Left renal cortex interstitium (tissue), 4 donors: ENCODE measurements at places on chromosomes 4 and X. TPM values are rescaled to one million over a fixed set of nuclear protein-coding genes. Genes with fewer than 3 reads are reported as not detected.

The NHS gene
- 13.8 TPM for polyA plus RNA-seq

The CLDN34 gene
- not detected for polyA plus RNA-seq

The GRID2 gene
- polyA plus RNA-seq = 6.2 TPM

The FANCB gene
- polyA plus RNA-seq = 3.6 TPM

The PCDH19 gene
- polyA plus RNA-seq = 1.8 TPM

The MGARP gene
- 0.44 TPM for polyA plus RNA-seq

The CENPVL2 gene
- 0.25 TPM for polyA plus RNA-seq

The CT45A6 gene
- not detected for polyA plus RNA-seq

The AMBN gene
- polyA plus RNA-seq = 1.3 TPM

The RAB33A gene
- 0.51 TPM for polyA plus RNA-seq

The CNGA1 gene
- 4.0 TPM for polyA plus RNA-seq

The PPARGC1A gene
- polyA plus RNA-seq = 26.9 TPM

The CXCL8 gene
- 0.17 TPM for polyA plus RNA-seq

DNA sequence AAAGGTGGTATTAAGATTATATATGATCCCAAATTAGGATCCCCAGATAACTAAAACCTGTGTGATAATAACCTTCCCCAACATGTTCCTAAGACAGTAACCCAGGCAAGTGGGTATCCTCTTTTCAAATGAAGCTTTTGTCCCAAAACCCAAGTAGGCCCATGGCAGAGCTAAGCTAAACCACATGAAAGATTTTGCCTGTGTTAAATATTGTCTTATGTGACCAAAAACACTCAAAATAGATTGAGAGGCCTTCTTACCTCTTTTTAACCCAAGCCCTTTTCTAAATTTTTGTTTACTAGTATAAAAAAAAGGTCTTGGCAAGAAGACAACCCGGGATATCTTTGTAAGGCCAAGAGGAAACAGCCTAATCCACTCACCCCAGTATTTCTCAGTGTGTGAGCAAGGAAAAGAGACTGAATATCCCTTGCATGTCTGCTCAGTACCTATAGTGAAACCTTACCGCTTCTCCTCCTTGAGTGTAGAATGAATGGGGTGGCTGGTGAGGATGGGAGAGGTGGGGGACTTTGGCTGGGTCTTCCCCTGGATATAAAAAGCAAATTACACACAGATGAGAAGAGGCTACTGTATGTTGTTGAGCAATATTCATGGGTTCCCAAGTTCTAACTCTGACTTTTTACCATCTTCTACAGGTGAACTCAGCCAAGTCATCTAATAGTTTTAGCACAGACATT is 188.8 kb upstream of the BMP3 start:
- DNase-seq = no peak

DNA sequence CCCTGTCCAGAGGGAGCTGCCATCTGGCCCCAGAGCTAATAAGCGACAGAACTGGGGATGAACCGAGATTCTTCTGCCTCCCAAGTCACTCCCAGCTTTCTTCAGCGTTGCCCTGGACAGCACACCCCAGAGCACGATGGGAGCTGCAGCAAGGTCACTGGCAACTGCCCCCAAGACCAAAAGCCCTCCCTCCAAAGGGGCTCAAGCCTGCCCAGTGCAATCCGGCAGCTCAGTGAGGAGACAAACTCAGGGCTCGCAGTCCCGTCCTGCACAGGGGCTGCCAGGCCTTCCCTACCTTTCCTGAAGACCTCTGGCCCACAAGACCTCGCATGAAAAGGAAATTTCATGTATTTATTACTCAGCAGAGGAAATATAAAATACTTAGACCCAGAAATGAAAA is 174.8 kb downstream of the BCOR start:
- no peak for DNase-seq

DNA sequence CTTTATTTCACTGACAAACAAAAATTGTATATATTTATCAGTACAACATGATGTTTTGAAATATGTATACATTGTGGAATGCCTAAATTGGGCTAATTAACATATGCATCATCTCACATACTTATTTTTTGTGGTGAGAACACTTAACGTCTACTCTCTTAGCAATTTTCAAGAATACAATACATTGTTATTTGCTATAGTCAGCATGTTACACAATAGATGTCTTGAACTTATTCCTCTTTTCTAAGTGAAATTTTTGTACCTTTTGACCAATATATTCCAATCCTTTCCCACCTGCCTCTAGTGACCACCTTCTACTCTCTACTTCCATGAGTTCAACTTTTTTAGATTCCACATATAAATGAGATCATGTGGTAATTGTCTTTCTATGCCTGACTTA is 35.1 kb downstream of the C4orf46 start:
- DNase-seq = no peak

DNA sequence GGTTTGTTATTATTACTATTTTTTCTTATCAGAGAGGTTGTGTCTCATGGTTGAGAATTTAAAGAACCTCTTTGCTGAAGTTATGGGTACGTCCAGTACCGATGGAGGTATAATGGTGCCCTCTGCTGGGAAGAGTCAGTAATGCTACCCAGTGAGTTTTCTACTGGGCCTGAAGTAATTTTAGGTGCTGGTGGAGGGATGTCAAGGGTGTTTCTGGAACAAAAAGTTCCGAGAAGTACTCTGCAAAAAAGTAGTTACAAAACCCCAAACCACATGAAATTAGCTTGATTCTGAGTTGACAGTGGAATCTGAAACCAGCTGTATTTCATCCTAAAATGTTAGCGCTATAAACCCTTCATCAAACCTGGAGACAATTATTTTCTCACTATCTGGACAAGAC is 102.5 kb upstream of the MID1 start:
- peak; percentile 39 for DNase-seq

DNA sequence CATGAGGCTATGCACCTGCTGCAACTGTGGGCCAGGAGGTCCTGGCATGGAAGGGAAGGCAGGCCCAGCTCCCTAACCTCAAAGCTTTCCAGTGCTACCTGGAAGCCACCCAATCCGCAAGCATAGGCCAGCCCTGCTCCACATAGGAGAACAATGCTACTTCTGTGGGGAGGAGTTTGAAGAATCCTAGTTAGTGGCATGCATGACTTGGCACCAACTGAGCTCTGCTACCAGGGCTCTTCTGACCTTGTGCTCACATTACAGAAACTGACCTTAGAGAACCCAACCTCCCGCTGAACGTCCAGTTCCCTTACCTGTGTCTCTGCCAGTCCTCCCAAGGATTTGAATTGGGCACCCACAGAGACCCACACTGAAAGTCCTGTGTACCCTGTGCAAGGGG is 58.8 kb downstream of the USP46 start:
- no peak for DNase-seq

DNA sequence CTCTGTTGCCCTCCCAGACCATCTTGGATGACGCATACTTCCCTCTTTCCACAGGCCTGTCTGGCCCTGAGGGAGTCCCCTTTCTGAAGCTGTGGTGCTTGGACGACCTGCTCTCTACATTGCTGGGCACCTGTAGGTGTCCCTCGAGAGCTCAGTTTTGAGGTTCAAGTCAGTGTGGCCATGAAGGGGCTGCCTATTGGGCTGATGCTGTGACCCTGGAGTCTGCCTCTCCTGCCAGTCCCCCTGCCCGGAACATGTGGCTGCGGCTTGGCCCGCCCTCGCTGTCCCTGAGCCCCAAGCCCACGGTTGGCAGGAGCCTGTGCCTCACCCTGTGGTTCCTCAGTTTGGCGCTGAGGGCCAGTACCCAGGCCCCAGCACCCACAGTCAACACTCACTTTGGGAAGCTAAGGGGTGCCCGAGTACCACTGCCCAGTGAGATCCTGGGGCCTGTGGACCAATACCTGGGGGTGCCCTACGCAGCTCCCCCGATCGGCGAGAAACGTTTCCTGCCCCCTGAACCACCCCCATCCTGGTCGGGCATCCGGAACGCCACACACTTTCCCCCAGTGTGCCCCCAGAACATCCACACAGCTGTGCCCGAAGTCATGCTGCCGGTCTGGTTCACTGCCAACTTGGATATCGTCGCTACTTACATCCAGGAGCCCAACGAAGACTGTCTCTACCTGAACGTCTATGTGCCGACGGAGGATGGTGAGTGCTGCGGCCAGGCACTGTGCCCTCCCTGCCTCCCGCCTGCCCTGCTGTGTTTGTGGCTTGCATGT is 3.0 kb downstream of the NLGN3 start:
- no peak for DNase-seq

- no peak for DNase-seq
Observed at GRCh38 chr4:2288051-2288541, 26.2 kb upstream of the MXD4 start.

GRCh38 chrX:8955511-8955910 is 78.4 kb downstream of the FAM9B start:
- DNase-seq = no peak

GRCh38 chrX:151729056-151729725 is 5.4 kb upstream of the CNGA2 start:
- no peak for DNase-seq

- DNase-seq = no peak
Observed at GRCh38 chrX:10104958-10105658, 51.7 kb upstream of the CLCN4 start.

DNA sequence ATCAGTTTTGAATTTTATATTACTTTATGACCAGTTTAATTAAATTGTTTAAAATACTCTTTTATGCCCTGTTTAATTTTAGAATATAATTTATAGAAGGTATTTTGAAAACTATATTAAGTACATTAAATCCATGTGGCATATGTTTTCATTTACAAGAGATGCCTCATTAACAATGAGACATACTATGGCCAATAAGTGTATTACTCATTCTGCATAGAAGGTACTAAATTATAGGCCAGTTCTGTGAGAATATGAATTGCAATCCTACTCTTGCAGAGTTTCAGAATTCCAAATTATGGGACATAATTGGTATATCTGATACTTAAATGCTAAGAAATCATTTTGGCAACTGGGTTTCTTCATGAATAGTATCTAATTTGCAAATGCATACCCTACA is 951.1 kb downstream of the FAT4 start:
- DNase-seq = no peak

GRCh38 chr4:23789762-23790161 is 100.1 kb downstream of the PPARGC1A start:
- DNase-seq = no peak

- no peak for DNase-seq
Observed at GRCh38 chrX:153973127-153974002, 811 bp downstream of the TMEM187 start.

DNA sequence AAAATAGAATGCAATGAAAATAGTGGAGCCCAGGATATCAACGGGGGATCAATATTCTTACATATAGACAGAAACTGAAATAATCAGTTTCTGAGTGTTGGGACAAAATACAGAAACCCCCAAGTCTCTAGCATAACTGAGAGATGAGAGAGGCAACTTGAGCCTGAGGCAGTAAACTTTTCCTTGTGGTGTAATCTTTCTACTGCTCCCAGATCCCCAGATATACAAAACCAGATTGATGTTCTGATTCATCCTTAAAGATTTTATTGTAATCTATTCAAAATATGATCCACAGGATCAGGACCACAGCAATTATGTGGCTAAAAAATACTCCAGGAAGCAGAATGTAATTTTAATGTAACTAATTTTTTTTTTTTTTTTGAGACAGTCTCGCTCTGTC is 2282.6 kb downstream of the ARAP2 start:
- DNase-seq = no peak

- DNase-seq = no peak
Observed at GRCh38 chr4:187354740-187355139, 631.1 kb upstream of the FAT1 start.

DNA sequence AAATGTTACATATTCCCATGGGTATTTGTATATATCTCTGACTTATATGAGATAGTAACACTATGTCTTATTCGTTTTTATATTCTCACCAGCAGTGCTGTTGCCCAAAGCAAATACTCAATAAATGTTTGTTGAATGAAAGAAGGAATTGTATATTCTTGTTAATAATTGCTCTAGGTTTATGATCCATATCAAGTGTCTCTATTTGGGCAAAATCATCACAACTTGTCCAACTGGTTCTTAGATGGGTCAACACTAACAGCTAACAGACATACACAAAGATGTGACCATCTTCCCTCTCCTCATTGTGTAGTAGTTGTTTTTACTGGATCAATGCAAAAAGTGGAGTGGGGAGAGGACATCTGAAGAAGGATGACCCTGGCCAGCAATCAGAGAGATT is 6.6 kb upstream of the APLN start:
- no peak for DNase-seq

DNA sequence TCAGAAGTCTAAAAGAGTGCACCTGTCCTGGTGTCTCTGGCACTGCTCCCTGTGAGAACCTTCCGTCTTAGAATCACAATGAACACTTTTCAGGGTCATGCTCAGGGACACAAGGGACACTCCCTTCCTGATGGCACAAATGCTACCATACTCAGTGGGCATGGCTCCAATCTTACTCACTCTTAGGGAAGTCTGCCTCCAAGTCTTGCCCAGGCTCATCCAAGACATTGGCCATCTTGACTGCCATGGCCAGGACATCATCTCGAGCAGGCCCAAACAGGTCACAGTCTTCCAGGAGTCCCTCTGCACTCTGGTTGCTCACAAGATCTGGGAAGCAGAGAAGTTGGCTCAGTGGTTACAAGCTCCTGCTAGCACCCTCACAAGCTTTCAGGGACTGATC is 8.8 kb downstream of the ZMYM3 start:
- DNase-seq = no peak

GRCh38 chr4:74583089-74583700 is 138.3 kb downstream of the AREG start:
- no peak for DNase-seq

GRCh38 chr4:163693211-163693610 is 198.7 kb downstream of the TMA16 start:
- no peak for DNase-seq

DNA sequence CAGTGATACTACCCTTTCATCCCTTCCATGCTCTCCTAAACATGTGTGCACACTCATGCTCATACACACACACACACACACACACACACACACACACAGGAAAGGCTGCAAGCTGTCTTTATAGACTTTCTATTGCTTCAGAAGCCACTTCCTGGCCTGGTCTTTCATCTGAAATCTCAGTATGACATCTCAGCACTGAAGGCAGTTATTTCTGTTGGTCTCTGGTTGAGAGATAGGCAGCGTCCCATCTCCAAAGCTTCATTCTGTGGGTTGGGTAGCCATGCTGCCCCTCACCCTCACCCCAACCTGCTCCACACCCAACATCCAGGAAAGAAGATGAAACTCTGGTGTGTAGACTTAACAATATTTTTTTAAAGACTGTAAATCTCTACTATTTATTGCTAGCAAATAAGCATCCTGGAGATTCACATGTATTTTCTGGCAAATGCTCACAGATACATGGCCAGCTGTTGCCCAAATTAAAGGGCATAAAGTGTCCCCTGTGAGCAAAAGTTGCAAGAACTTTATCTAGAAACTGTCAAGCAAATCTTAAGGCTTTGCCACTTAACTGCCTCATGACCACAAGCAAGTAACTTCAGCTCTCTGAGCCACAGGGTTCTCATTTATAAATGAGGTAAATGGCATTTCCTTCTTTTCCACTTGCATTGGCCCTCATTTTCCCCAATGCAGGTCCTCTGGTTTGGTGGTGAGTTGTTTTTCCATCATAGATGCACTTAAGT is 189.8 kb upstream of the AFF2 start:
- DNase-seq = no peak

DNA sequence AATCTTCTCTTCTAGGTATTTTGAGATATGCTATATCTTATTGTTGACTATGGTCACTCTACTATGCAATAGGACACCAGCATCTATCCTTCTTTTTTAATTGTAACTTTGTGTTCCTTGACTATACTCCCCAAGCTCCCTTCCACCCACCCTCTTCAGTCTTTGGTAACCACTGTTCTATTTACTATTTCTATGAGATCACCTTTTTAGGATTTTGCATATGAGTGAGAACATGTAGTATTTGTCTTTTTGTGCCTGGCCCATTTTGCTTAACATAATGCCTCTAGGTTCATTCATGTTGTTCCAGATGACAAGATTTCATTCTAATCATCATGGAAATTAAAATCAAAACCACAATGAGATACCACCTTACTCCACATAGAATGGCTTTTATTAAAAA is 63.3 kb upstream of the BANK1 start:
- no peak for DNase-seq
